Foreskin keratinocyte (primary cell): ENCODE measurements at places on chromosomes 12 and 14. TPM values are rescaled to one million over a fixed set of nuclear protein-coding genes. Genes with fewer than 3 reads are reported as not detected.

The RNASE2 gene
- total RNA-seq, result not detected in 2 replicates

The LRTM2 gene
- not detected in 2 replicates for total RNA-seq

- no peak for DNase-seq
Observed at GRCh38 chr14:100762089-100762515, 35.4 kb downstream of the DLK1 start.

DNA sequence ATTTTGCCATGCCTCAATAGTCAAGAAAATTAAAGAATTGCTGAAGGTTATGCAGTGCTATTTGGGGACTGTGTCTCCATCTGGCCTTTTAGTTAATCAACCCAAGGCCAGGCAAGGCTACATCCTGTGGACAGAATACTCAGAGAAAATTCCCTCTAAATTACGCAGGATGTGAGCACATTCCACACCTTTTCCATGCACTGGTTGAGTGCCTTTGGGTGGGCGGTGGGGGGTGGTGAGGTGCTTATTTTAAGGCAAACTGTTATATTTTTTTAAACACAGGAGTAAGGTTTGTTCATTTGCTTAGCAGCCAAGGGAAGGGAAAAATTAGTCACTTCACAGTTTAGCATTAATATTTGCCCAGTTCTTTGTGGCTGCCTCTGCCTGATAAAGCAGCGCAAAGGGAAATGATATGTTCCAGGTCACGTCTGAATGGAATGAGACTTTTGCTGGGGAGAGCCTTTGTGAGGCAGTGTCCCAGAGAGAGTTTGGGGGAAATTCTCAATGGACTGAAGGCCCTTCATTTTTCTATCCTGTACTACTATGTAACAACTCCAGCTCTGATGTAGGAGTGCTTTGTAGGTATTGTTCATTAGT is 17.2 kb upstream of the KCNA5 start:
- DNase-seq, result no peak

- DNase-seq, result no peak
Observed at GRCh38 chr12:25293653-25294052, 42.9 kb upstream of the KRAS start.

DNA sequence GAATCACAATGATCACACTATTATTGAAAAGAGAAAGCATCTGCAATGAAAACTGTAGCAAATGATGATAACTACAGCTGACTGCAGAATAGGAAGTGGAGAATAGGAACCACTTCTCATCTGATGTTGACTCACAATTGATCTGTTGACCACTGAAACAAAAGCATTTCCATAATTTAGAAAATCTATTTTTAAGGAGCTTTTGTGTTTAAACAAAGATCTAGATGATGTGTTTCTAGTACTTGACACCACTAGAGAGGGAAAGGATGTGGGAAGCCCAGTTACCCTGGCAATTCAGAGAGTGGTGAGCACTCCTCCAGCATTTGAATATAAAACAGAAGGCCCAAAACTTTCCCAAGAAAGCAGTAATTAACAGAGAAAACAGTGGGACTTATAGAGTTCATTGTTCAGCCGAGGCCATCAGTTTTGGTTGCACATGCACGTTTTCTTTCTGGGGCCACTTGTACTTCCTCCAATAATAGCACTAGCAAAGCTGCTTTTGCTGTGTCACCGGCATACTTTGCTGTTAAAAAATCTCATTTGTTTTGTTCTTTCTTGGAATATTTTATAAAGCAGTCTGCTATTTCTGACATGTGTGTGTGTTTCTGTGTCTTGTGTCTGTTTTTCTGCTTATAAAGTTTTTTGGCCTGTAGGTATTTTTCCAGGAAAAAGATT is 76.1 kb upstream of the HECTD1 start:
- DNase-seq, result no peak

DNA sequence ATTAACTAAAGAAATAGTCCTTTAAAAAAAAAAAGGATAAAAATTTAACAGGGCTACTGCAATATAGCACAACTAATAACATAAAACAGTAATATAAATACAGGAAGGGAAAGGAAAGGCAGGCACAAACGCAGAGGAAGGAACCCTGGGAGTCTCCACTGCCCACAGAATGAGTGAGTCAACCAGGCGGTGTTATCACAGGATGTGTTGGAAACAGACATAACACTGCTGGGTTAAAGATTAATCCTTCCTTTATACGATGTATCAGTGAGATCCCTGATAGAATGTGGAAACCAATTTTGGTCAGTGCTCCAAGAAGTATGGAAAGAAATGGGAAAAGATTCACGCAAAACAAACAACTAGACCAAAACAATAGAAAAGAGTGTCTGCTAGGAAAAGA is 47.9 kb downstream of the FGD6 start:
- DNase-seq, result peak; percentile 79

GRCh38 chr12:66428261-66428660 is 126.0 kb downstream of the HELB start:
- DNase-seq, result no peak

The CDK2 gene
- 71.3 and 75.5 TPM in 2 replicates for total RNA-seq

DNA sequence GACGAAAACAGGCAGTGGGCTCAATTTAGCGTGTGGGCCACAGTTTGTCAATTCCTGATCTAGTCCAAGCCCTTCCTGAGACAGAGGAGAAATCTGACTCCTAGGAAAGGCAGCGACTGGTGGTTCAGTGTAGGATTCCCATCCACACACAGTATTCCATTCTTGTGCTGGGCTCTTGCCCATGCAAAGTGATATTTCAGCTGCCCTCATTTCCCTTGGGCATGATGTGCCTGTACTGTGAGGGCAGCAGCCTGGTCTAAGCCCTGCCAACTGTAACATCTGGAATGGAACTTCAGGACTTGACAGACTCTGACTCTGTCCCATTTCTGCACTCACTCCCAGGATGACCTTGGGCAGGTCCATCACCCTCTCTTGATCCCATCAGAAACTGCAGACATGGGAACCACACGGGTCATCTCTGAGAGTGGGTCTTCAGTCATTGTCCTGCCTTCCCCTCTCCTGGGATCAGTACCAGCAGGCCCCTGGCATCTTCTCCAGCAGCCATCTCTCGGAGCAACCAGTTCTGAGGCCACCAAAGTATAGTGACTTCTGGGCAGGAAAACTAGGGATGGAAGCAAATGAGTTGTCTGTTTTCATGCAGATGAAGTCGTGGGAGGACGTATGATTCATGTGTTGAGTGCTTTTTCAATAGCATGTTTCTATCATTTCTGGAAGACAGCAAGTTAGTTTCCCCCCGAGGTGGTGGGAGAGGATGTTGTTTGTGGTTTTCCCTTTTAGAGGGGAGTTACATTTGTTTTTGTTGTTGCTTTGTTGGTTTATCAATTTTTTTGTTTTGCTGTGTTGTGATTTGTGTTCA is 54.2 kb upstream of the BCL2L14 start:
- DNase-seq, result no peak
